ENCODE measurements at places on chromosomes 16 and 17. TPM values are rescaled to one million over a fixed set of nuclear protein-coding genes. Genes with fewer than 3 reads are reported as not detected.

DNA sequence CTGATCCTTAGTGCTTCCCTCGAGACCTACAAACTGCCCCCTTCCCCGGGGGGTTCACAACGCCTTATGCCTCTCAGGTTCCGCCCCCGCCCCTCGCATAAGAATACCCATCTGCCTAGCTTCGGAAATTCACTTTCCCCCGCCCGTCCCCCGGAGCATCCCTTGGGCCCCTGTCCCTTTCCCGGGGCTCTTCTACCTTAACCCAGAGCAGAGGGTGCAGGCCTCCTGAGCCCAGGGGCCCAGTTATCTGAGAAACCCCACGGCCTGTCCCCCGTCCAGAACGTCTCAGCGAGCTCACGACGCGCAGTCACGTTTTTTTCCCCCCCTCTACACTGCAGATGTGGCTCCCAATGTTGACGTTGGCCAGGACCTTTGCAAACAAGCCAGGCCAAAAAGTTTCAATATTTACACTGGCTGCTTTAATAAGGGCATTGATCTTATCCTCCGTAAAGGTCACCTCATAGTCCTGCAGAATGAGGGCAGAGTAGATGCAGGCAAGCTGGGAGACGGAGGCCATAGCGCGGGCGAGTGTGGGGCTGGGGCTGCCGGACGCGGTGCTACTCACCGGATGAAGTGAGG, 1.4 kb upstream of the NBR1 start:
- H3K27me3 ChIP-seq = no peaks in the 10 kb centered on the region
- DNase-seq = no peak

DNA sequence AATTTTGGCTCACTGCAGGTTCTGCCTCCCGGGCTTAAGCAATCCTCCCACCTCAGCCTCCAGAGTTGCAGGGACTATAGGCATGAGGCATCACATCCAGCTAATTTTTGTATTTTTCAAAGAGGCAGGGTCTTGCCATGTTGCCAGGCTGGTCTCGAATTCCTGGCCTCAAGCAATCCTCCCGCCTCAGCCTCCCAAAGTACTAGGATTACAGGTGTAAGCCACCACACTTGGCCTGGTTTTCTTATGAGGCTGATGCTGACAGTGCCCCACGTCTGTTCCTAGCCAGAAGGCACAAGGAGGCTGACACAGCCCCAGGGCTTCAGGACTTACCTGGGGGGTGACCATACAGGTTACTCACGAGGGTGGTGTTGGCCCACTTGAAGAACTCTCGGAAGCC, 33.9 kb upstream of the GCSH start:
- DNase-seq = no peak
- H3K4me3 ChIP-seq = no peak overlapping the region
- H3K36me3 ChIP-seq = peaks cover 2% of the 10 kb centered on the region
- H3K4me1 ChIP-seq = no peaks in the 10 kb centered on the region

DNA sequence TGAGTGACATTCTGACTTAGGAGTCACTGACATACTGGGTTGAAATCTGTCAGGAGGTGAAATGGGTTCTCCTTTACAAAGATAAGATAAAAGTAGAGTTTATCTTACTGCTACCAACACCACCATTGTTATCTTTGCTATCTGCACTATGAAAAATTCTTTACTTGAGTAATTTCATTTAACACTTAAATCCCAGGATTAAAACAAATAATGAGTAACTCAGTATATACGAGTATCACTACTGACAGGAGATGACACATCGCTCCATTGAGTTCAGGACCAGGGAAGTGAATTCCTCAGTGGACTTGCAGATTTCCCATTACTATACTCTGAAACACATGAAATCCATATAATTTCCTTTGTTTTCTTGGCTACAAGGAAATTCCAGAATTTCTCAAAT, 242.1 kb upstream of the NLRP1 start:
- peaks cover 18% of the 10 kb centered on the region for H3K4me1 ChIP-seq
- no peak overlapping the region for H3K27ac ChIP-seq
- H3K27me3 ChIP-seq = no peaks in the 10 kb centered on the region
- H3K36me3 ChIP-seq = peaks cover 1% of the 10 kb centered on the region

- peaks cover 4% of the 10 kb centered on the region for H3K4me1 ChIP-seq
- no peak overlapping the region for H3K27ac ChIP-seq
- DNase-seq = no peak
- H3K27me3 ChIP-seq = no peaks in the 10 kb centered on the region
- H3K4me3 ChIP-seq = no peak overlapping the region
- H3K36me3 ChIP-seq = no peaks in the 10 kb centered on the region
Observed at GRCh38 chr16:58658796-58659211, 25.8 kb downstream of the SLC38A7 start.

DNA sequence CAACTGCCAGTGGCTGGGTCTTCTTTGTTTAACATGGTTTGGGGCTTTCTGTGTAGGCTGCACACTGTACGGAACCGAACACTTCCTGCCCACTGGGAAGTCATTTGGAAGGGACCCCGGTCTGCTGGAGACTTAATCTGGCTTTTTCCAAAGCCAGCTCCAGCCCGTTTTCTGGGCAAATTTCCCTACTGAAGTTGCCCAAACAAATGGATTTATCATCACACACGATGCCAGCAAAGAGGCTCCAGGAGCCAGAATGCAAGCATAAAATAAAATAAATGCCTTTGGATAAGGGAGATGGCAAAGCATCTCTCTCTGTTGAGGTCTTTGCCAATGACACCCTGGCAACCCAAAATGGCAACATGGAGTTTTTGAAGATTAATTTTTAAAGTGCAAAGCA, 259.9 kb upstream of the IRX3 start:
- no peak overlapping the region for H3K27ac ChIP-seq
- DNase-seq = no peak
- H3K4me3 ChIP-seq = no peak overlapping the region
- no peaks in the 10 kb centered on the region for H3K4me1 ChIP-seq
- no peaks in the 10 kb centered on the region for H3K36me3 ChIP-seq

- no peak overlapping the region for H3K4me3 ChIP-seq
- no peaks in the 10 kb centered on the region for H3K27me3 ChIP-seq
- peaks cover 30% of the 10 kb centered on the region for H3K4me1 ChIP-seq
- peak; percentile 37 for DNase-seq
Observed at GRCh38 chr16:86884390-86884650, 306.0 kb downstream of the FOXL1 start.

DNA sequence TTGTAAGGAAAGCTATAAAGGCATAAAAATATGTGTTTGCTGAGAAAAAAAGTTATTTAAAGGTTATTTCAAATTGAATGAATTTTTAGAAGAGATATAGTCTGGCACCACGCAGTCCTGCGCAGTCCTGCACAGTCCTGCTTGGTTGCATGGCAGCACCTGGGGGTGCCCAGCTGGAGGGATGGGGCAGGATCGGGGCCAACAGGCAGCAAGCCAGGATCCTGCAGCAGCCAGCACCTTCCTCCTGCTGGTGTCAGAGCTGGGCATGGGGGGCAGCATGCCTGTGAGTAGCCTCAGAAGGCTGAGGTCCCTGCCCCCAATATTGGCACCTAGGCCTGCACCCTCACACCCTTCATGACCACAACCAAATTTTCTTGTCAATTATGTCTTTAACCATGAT, 46.0 kb downstream of the GLG1 start:
- DNase-seq = no peak
- H3K27me3 ChIP-seq = no peaks in the 10 kb centered on the region
- peaks cover 46% of the 10 kb centered on the region for H3K4me1 ChIP-seq

GRCh38 chr17:30165960-30166359, 49.3 kb downstream of the NSRP1 start:
- DNase-seq = no peak
- peak overlapping the region; percentile 22 for H3K27ac ChIP-seq
- peaks cover 17% of the 10 kb centered on the region for H3K4me1 ChIP-seq
- no peaks in the 10 kb centered on the region for H3K27me3 ChIP-seq

DNA sequence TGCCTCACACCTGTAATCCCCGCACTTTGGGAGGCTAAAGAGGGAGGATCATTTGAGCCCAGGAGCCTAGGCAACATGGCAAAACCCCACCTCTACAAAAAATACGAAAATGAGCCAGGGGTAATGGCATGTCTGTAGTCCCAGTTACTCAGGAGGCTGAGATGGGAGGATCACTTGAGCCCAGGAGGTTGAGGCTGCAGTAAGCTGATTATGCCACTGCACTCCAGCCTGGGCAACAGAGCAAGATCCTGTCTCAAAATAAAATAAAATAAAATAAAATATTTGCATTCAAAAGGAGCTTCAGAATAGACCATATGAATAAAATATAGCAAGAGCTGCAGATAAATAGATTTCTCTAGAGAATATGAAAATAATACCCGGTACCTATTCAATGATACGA, 71.5 kb upstream of the ATF7IP2 start:
- no peak overlapping the region for H3K27ac ChIP-seq
- no peak overlapping the region for H3K4me3 ChIP-seq
- no peak for DNase-seq

DNA sequence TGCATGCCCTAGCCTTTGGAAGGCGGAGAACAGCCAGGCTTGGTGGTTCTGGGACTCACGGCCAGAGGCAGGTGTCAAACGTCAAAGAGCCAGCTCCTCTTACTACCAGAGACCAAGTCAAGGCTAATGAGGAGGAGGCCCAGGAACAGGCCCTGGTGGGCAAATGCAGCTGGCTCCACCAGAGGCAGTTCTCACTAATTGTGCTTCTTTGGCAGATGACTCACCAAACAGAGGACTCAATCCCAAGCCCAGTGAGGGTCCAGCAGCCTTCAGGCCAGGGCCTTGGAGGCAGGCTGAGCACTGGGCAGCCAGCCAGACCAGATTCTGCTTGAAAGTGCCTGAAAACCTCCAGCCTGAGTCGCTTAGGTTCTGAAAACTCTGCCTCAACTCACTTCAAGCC, 336.5 kb upstream of the CDH5 start:
- peaks cover 25% of the 10 kb centered on the region for H3K4me1 ChIP-seq
- no peak overlapping the region for H3K4me3 ChIP-seq

GRCh38 chr17:45641541-45641940, 142.6 kb upstream of the CRHR1 start:
- H3K36me3 ChIP-seq = no peaks in the 10 kb centered on the region
- peaks cover 8% of the 10 kb centered on the region for H3K27me3 ChIP-seq
- H3K4me1 ChIP-seq = no peaks in the 10 kb centered on the region
- DNase-seq = no peak

GRCh38 chr17:78125138-78125913, 3.2 kb downstream of the TMC6 start:
- H3K4me1 ChIP-seq = peaks cover 12% of the 10 kb centered on the region
- H3K4me3 ChIP-seq = no peak overlapping the region
- H3K27ac ChIP-seq = no peak overlapping the region

DNA sequence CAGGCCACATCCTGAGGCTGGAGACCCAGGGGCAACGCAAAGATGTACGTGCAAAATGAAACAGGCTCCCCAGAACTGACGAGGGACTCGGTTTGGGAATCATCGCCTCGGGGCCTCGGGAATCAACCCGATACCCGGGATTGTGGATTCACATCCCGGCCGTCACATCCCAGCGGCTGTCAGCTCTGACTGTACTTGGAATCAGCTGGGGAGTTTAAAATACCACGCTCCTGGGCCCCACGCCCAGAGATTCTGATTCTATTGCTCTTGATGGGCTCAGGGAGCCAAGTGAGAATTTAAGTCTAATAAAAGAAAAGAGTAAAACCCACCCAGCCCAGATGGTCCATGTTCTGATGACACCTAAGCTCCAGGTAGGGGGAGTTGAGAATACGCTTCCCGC, 42.2 kb downstream of the MRM3 start:
- peaks cover 7% of the 10 kb centered on the region for H3K4me1 ChIP-seq
- peaks cover 13% of the 10 kb centered on the region for H3K36me3 ChIP-seq
- no peak overlapping the region for H3K4me3 ChIP-seq

DNA sequence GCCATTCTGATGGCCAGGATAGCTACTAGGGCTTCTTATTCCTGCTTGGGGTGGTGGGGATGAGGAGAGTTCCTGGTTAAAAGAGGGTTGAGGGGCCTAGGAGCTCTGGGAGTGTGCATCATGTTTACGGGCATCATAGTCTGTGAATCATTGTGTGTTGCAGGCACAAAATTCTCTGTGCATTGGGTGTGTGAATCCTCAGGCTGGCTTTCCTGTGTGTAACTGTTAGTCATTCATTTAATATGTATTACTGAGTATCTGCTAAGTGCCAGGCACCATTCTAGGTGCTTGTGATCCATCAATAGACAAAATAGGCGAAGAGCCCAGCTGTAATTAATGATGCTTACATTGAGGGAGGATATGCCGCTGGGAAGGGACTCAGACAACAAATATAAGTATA, 5.8 kb downstream of the PPY start:
- H3K27ac ChIP-seq = no peak overlapping the region
- no peak for DNase-seq
- peaks cover 9% of the 10 kb centered on the region for H3K27me3 ChIP-seq

DNA sequence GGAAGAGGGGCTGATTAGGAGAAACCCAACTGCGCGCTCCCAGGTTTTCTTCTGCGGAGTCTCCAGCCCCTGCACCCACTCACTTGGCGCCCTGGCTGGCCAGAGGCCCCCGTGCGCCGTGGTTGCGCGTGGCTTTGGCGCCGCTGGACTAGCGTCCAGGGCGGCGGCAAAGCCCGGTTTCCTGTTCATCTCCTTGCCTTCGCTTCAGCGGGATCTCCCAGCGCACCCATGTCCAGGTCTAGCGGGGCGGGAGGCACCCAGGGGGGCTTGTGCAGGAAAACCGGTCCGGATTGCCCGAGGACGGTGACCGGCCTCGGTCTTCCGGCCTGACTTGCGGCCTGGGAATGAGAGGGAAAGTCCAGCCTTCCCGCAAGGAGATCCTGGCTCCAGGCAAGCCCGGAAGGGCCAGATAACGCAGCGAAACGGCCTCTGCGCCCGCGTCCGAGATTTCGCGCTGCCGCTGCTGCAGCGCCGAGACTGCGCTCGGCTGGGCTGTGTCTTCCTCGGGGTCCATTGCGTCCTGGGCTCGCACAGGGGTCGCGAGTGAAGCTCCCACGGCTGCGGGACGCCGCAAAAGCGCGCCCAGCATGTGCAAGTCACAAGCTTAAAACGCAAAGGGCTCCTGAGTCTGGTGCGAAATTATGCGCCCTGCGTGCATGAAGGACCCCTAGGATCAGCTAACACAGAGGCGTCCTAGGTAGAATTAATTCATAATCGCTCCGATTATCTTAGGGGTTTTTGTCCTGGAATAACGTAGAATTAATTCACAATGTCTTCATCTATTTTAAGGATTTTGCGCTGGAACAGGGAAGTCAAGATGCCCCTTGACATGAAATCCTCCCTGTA, 5.7 kb downstream of the FOXF1 start:
- peaks cover 3% of the 10 kb centered on the region for H3K4me1 ChIP-seq
- peaks cover 60% of the 10 kb centered on the region for H3K27me3 ChIP-seq
- no peak for DNase-seq
- H3K27ac ChIP-seq = no peak overlapping the region

Gene PPM1E
- total RNA-seq = 2.2 TPM

Gene KIF19
- not detected for total RNA-seq

Gene TMIGD1
- not detected for total RNA-seq

Gene SHBG
- 0.67 TPM for total RNA-seq

Gene LIMD2
- total RNA-seq = 24.7 TPM

Gene PNMT
- 0.46 TPM for total RNA-seq

Gene MYH1
- not detected for total RNA-seq

Gene GRIN2C
- total RNA-seq = 0.07 TPM

Gene NLRC3
- total RNA-seq = 0.12 TPM

Gene ADAP2
- total RNA-seq = 1.3 TPM

Gene DNAH17
- 0.42 TPM for total RNA-seq

Gene HOXB4
- total RNA-seq = not detected
